ENCODE measurements at places on chromosomes 6 and 20. TPM values are rescaled to one million over a fixed set of nuclear protein-coding genes. Genes with fewer than 3 reads are reported as not detected.

- no peak for DNase-seq
- H3K4me1 ChIP-seq, result no peaks in the 10 kb centered on the region
- H3K36me3 ChIP-seq, result no peaks in the 10 kb centered on the region
- no peak overlapping the region for H3K27ac ChIP-seq
- H3K4me3 ChIP-seq, result no peak overlapping the region
Measured at GRCh38 chr6:109515781-109516409, 32.9 kb upstream of the ZBTB24 start.

- no peak for DNase-seq
- no peak overlapping the region for H3K4me3 ChIP-seq
- H3K4me1 ChIP-seq, result no peaks in the 10 kb centered on the region
- no peaks in the 10 kb centered on the region for H3K27me3 ChIP-seq
- no peak overlapping the region for H3K27ac ChIP-seq
- H3K36me3 ChIP-seq, result peaks cover 37% of the 10 kb centered on the region
Measured at GRCh38 chr20:49633643-49634042, 65.7 kb upstream of the PTGIS start.

DNA sequence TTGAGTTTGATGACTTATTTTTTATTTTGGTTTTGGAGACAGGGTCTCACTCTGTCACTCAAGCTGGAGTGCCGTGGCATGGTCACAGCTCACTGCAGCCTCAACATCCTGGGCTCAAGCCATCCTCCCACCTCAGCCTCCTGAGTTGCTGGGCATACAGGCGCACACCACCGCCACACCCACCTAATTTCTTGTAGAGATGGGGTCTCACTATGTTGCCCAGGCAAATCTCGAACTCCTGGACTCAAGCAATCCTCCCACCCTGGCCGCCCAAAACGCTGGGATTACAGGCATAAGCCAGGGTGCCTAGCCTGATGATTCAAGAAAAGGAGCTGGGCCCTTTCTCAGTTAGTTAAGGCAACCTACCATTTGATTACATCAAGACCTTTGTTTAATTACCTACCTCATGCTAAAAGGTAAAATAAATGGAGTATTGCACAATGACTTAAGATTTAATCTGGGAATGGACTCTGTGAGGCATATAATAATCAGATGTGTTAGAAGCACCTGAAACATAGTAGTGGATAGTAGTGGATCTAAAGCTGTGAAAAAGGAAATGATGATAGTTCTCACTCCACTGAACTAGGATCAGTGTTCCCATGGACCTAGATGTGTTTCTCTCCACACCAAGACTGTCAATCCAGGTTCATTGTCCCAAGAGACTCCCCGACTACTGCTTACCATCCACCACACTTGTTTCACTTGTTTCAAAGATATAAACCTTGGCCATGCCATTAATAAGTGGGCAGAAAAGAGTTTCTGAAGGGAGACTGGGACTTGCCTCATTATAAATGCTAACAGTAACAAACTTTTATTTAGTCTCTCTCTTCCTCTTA is 2.1 kb downstream of the TNFRSF21 start:
- H3K36me3 ChIP-seq, result no peaks in the 10 kb centered on the region
- peak overlapping the region; percentile 80 for H3K4me3 ChIP-seq
- no peak for DNase-seq
- no peaks in the 10 kb centered on the region for H3K27me3 ChIP-seq
- H3K27ac ChIP-seq, result no peak overlapping the region
- peaks cover 13% of the 10 kb centered on the region for H3K4me1 ChIP-seq

GRCh38 chr20:13101276-13101675 is 92.5 kb downstream of the SPTLC3 start:
- no peak overlapping the region for H3K4me3 ChIP-seq
- H3K27me3 ChIP-seq, result no peaks in the 10 kb centered on the region
- no peaks in the 10 kb centered on the region for H3K4me1 ChIP-seq
- no peaks in the 10 kb centered on the region for H3K36me3 ChIP-seq
- no peak overlapping the region for H3K27ac ChIP-seq

DNA sequence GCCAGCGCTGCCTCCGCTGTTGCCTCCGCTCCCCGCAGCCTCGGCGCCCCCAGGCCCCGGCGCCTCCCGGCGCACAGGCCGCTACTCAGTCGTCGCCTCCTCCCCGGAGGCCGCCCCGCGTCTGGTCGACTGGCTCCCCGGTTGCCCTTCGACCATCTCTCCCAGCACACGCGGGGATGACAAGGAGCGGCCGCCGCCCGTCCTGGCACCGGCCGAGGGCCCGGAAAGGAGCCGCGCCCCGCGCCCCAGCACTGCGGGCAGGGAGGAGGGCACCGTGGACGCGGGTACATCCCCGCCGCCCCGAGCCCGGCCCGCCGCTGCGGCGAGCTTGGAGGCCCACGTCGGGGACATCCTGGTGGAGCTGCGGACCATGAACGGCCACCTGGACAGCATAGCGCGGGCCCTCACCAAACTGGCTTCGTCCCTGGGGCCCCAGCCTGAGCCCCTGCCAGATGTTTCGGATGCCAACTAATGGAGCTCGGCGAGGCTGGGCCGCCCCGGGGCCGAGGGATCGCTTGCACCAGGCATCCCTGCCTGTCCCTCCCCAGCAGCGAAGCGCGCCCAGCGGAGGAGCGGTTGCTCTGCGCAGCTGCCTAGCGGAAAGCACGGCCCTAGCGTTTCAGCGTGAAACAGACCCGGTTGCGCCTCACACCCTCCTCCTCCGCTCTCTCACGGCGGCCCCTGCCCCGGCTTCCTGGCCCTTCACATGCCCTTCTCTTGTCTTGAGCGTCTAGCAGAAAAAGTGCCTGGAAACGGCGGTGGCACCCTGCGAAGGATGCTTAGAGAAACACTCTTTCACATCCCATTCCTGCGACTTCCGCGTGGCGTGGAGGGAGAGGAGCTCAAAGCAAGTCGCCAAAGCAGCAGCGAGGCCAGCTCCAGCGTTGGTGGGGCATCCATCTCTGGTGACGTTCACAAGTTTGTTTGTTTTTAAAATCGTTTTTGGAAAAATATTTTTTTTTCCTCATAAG is 285.8 kb upstream of the SUPT3H start:
- no peaks in the 10 kb centered on the region for H3K4me1 ChIP-seq
- H3K27ac ChIP-seq, result no peak overlapping the region

DNA sequence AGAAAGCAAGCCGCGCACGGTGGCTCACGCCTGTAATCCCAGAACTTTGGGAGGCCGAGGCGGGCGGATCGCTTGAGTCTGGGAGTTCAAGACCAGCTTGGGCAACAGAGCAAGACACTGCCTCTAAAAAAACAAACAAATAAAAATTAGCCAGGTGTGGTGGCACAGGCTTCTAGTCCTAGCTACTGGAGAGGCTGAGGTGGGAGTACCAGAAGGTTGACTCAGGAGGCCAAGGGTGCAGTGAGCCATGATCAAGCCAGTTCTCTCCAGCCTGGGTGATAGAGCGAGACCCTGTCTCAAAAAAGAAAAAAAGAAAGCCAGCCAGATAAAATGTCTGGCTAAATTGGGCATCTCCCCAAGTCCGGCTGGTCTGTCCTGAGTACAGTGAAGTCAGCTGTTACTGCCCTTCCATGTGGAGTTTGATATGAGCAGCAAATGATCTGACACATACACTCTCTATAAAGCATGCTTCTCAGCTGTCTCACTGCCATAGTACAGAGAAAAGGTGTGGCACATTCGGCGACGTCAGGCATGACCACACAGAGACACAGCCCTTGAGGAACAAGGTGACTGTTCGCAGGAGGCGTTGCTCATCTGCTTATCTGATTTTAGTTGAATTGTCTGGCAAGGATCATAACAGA is 13.0 kb downstream of the CD83 start:
- 0 out of 2 replicates have a peak, but pooled peaks cover 2% of the 10 kb centered on the region for H3K36me3 ChIP-seq
- no peak overlapping the region for H3K27ac ChIP-seq
- no peak for DNase-seq

DNA sequence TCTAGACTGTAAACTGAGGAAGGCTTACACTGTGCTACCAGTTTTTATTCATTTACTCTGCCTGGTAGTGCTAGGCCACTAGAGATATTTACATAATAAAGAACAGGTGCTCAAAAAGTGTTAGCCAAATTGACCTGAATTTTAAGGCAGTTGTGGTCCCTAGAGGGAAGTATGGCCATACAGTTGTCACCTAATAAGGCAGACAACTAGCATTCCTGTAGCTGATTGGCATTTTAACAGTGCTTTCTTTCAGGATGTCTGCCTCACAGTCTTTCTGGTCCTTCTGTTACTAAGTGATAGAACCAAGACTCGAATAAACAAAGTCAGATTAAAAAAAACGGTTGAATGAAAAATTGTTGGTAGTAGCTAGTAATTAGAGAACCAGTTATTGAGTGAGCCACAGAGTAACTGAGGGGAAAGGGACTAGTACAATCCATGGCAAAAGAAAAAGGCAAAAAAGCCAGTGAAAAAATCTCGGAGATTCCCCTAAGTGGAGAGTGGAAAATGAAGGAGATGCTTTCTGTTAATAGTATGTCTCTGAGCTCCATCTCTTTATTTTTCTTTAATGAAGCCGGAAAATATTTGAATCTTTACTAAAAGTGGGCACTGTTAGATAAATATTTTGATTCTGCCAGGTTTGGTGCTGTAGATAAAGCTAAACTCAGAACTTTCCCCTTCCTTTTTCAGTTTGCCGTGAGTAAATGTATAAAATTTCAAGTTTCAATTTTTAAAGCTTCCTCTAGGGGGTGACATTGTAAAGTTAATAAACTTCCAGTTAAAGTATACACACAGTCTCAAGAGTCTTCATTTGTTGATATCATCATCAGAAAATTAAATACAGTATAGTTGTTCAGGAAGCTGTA is 9.1 kb downstream of the VTA1 start:
- H3K27me3 ChIP-seq, result no peaks in the 10 kb centered on the region
- DNase-seq, result peak; percentile 2
- H3K36me3 ChIP-seq, result no peaks in the 10 kb centered on the region
- H3K4me1 ChIP-seq, result no peaks in the 10 kb centered on the region

GRCh38 chr6:166581091-166581511 is 5.4 kb downstream of the RAMACL start:
- H3K4me1 ChIP-seq, result no peaks in the 10 kb centered on the region
- H3K4me3 ChIP-seq, result no peak overlapping the region
- no peaks in the 10 kb centered on the region for H3K36me3 ChIP-seq
- H3K27me3 ChIP-seq, result no peaks in the 10 kb centered on the region
- no peak for DNase-seq
- no peak overlapping the region for H3K27ac ChIP-seq

DNA sequence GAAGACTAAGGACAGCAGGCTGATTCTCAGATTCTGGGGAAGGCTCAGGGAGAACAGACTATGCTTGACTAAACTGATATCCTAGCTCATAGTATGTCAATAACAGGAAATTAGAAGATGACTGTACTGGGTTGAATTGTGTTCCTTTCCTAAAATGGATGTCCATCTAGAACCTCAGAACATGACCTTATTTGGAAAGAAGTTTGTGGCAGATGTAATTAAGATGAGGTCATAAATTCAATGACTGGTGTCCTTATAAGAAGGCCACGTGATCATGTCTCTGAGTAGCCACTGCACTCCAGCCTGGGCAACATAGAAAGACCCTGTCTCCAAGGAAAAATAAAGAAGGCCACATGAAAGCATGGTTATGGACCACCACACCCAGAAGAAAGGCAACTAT is 113.9 kb upstream of the STMND1 start:
- no peaks in the 10 kb centered on the region for H3K4me1 ChIP-seq
- H3K36me3 ChIP-seq, result no peaks in the 10 kb centered on the region
- DNase-seq, result no peak
- H3K4me3 ChIP-seq, result no peak overlapping the region

DNA sequence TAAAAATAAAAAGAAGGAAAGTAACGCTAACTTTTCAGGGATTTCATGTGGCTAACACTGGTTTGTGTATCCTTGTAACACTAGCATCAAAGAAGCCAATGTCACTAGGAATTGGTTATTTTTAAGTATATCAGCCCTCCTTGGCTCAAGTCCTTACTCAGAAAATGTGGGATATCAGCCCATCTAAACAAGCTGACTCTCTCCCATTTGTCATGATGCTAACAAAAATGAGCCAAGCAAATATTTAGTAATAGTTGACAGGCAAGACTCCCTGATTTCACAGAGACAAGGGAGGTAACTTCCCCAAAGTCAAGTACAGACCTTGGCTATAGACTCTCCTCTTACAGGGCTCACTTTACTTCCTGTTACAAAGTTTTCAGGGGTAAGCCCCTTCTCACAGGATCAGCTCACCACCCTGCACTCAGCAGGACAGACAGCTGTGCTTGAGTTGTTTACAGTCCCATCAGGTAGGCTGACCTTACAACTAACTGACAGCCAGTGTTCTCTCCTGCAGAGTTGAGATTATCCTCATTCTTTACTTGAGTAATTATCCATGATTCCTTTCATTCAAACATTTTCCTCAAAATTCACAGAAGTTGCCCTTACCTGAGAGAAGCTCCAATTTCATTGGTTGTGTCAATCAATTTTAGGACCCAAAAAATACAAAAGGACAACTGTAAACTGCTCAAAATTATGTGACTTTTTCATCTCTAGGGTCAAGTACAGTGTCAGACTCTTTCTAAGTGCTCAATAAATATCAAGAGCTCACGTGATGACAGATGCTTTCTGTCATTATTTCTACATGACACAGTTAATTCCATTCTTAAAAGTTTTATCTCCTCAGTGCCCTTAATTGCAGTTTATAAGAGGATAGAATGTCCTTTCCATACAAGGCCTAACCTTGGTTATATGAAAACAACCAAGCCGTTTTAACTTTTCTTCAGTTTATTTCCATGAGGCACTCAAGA is 38.1 kb upstream of the BMP5 start:
- no peak for DNase-seq
- no peaks in the 10 kb centered on the region for H3K27me3 ChIP-seq
- no peak overlapping the region for H3K27ac ChIP-seq
- no peak overlapping the region for H3K4me3 ChIP-seq
- H3K36me3 ChIP-seq, result no peaks in the 10 kb centered on the region

DNA sequence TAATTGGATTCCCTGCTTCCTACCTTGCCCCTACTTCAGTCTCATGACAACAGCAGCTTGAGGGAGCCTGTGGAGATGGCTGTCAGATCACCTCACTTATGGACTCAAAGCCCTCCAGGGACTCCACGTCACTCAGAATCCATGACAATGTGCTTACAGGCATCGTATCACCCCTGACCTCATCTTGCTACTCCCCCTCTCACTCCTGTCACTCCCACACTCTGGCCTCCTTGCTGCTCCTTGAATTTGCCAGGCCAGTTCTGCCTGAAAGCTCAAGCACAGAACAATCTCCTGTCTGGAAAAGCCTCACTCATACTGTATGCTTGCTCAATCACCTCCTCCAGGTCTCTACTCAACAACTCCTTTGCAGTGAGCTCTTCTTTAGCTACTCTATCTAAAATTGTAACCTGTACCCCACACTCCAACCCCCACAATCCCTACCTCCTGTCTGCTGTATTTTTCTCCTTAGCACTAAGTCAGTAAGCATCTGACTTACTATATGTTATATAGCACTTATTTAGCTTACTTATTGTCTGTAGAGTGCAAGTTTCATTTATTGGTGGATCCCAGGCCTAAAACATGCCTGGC is 10.7 kb upstream of the GSTA4 start:
- H3K4me1 ChIP-seq, result no peaks in the 10 kb centered on the region
- H3K4me3 ChIP-seq, result no peak overlapping the region
- H3K27ac ChIP-seq, result no peak overlapping the region
- no peaks in the 10 kb centered on the region for H3K27me3 ChIP-seq
- no peak for DNase-seq

- H3K27me3 ChIP-seq, result peaks cover 32% of the 10 kb centered on the region
- H3K36me3 ChIP-seq, result no peaks in the 10 kb centered on the region
- no peaks in the 10 kb centered on the region for H3K4me1 ChIP-seq
Measured at GRCh38 chr6:703552-703951, 10.6 kb upstream of the EXOC2 start.

The ARMC12 gene
- 0.79 TPM for total RNA-seq

The STX11 gene
- total RNA-seq, result 0.69 TPM

The MUCL3 gene
- total RNA-seq, result 0.15 TPM

The TTPAL gene
- 20.4 TPM for total RNA-seq

The NEDD9 gene
- total RNA-seq, result 0.17 TPM

The COL21A1 gene
- total RNA-seq, result not detected

The HLA-DPB1 gene
- 1.5 TPM for total RNA-seq

The ZNF133 gene
- 9.3 TPM for total RNA-seq

The ATF6B gene
- total RNA-seq, result 63.9 TPM

The NKX2-4 gene
- not detected for total RNA-seq

The CALHM4 gene
- not detected for total RNA-seq

The LY86 gene
- not detected for total RNA-seq

All from HCT116 (cell line).